ENCODE measurements at places on chromosomes 2 and 18.

GRCh38 chr18:47997338-47997780, 66.9 kb upstream of the SMAD2 start:
- DNase-seq = no peak

DNA sequence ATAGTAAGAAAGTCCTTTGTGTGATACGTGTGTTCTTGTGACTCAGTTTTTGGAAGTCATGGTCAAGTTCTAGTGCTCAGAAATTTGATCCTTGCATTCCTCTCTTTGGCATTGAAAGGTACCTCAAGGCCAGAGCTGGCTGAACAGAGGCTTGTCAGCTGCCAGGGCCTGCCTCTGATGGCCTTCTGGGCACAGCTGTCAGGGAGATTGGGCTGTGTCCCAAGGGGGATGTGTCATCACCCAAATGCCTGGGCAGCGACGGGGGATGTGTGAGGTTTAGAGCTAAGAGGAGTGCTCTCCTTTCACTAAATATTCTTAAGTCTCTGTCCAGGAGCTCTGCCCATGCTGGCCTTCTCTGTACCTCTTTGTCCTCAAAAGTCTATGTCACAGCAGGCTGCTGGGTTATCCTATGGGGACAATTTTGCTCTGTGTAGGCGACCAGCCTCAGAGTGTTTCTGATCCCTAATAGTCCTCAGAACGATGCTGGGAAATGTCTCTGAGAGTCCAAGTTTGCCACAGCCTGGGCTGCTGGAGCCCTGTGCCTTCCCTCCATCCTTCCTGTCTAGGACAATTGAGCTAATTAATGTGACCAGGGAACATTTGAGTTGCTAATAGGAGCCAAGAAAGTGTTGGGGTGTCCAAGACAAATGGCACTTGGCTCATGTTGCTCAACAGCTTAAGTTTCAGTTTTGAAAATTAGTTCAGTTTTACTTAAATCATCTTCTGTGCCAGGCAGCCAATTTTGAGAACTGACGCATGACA, 115.4 kb upstream of the ZNF521 start:
- DNase-seq = no peak

DNA sequence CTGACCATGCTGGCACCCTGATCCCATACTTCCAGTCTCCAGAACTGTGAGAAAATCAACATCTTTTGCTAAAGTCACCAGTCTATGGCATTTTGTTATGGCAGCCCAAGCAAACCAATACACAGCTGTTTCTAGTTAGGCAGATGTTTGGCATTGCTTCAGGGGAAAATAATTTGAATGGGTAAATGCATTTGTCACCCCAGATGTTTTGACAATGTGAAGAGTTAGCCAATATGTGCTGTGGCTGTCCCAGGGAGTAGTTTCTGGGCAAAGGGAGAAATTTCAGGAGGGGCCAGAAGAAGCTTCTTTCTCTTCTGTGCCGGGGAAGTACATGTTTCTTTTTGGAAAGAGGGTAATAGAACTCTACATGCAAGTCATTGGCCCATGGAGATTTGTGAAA, 619.0 kb downstream of the SLC4A3 start:
- DNase-seq = no peak

- no peak for DNase-seq
Observed at GRCh38 chr2:127413782-127414637, 4.2 kb upstream of the PROC start.

DNA sequence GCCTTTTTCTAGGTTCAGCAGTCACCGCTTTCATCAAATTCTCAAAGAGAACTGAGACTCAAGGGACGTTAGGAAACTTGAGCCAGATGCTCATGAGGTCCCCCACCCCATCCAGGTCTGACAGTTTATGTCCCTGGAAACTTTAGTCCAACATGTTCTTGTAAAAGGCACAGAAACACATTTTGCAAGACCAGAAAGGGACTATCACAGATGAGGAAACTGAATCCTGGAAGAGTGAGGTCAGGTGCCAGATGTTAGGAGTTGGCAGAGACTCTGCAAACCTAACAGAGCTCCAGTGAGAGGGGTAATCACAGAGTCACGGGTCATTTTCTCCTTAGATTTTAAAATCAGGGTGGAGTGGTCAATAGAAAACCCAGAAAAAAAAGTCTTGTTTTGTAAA, 76.6 kb downstream of the RDH14 start:
- no peak for DNase-seq
